ENCODE measurements at places on chromosomes 16 and 17.

GRCh38 chr16:81796583-81797346 lies 17.7 kb downstream of the PLCG2 start:
- no peak for DNase-seq

DNA sequence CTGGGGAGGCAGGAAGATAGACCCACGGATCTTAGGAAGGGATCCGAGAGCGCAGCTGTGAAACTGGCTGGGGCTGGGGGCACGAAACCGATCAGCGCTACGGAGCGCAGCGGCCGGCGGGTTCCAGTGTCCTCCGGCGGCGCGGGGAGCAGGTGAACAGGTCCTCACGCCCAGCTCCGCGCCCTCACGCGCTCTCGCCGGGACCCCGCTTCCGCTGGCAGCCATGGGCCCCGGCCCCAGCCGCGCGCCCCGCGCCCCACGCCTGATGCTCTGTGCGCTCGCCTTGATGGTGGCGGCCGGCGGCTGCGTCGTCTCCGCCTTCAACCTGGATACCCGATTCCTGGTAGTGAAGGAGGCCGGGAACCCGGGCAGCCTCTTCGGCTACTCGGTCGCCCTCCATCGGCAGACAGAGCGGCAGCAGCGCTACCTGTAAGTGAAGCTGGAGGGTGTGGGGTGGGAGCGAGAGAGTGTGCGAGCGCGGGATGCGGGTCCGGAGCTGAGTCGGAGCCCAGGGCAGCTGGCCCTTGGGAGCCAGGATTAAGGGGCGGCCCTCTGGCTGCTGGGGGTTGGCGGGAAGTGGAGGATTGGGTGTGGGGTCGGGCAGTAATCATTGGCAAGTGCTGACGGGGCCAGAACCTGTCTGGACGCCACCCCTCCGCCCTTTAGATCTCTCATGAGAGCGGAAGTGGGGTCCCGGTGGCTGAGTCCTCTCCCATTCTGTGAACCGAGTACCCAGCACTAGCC lies 479 bp downstream of the ITGA3 start:
- peak; percentile 79 for DNase-seq

DNA sequence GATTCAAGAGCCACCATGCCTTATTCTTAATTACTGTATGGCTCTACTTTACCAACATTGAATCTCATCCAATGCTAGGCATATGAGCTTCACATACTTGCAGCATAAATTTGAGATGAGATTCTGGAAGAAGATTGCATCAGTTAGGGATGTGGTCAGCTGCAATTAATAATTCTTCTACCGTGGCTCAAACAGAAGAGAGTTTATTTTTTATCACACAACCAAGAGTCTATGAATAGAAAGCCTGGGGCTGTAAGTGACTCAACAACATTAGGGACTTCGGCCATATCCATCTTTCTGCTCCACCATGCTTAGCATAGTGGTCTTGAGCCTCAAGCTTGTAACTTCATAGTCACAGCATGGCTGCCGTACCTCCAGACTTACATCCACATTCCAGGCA lies 179.4 kb upstream of the IRX6 start:
- DNase-seq, result no peak

DNA sequence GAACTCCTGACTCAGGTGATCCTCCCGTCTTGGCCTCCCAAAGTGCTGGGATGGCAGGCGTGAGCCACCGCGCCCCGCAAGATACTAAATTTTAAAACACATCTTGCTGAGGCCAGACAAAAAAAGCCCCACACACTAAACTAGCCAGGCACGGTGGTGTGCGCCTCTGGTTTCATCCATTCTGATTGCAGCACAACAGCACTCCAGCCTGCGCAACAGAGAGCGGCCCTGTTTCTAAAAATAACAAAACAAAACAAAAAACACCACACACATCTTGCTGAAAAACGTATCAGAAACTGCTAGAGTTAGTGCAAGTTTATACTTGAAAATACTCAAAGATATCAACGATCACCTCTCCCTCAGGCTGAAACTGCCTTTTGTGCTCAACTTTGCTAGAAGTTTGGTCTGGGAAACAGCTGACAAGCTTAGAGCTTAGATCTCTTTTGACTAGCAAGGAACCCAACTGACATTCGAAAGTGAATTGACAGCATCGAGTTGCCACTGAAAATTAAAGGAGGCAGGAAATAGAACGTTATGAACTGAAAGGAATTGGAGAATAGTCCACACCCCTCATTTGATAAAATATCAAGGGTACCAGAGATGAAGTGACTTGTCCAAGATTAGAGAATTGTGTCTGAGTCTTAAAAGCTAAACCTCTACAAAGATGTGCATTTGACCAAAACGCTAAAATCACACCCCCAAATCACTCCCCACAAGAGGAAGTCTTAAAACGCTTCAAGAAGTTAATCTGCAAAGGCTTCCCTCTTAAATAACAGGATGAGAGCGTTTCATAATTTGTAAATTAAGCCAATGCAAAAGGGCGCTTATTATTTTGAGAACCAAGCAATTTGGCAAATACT lies 908 bp downstream of the COG4 start:
- peak; percentile 13 for DNase-seq

DNA sequence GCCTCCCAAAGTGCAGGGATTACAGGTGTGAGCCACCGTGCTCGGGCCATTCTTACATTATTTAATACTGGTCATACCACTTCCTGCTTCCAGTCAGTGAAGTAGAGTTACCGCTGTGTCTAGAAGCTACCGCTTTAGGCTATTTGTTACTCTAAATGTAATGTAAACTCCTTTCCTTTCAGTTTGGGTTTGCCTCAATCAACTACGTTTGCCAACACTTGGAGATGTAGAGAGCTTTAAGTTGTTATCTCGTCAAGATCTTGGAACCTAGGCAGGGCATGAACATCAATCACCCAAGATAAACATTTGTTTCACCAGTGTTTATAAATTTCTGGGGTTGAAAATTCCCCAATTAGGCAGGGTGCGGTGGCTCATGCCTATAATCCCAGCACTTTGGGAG lies 275.9 kb downstream of the STX8 start:
- no peak for DNase-seq

GRCh38 chr16:29845656-29846055 lies 17.4 kb downstream of the CDIPT start:
- no peak for DNase-seq

DNA sequence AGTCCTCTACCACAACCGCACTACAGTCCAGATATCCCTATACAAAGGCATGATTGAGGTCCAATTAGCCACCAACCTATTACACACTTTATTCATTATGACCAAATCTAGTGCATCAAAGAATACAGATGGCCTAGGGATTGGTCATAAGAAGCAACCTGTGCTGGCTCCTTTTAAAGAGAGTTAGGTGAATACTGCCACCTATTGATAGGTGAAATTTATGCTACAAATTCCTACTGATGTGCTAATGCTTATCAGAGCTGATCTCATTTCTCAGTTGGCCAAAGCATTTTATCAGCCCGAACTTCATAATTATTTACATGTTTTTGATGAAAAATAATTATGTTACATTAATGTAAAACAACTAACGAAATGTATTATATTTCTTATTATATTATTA lies 166.3 kb downstream of the ANKFN1 start:
- DNase-seq, result peak; percentile 87

DNA sequence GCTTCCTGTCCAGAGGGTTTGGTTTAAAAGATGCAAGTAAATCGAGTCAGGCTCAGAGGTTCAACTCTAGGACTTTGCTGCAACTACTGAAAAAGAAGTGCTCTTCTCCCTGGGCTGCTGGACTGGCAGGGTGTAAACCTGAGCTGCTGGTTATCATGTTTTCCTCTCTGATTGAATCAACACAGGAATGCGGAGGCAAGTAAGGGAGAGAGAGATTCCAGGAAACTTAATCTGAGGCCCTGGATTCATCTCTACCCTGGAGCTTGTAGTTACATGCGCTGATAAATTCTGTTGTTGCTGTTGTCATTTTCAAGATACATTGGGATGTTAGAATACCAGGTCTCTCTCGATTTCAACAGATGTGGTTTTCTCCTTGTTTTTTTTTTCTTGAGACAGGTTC lies 8.2 kb upstream of the HS3ST3A1 start:
- no peak for DNase-seq

- peak; percentile 59 for DNase-seq
These were observed 134.2 kb downstream of the ABCC1 start for GRCh38 chr16:16083421-16084156.

- DNase-seq, result no peak
These were observed 86.1 kb upstream of the RBFOX1 start for GRCh38 chr16:7246578-7246977.

GRCh38 chr17:10610884-10611283 lies 46.2 kb downstream of the MYH3 start:
- no peak for DNase-seq

GRCh38 chr17:29791336-29792080 lies 138.5 kb downstream of the SSH2 start:
- no peak for DNase-seq

- no peak for DNase-seq
These were observed 39.0 kb downstream of the PRKCA start for GRCh38 chr17:66341462-66341861.

DNA sequence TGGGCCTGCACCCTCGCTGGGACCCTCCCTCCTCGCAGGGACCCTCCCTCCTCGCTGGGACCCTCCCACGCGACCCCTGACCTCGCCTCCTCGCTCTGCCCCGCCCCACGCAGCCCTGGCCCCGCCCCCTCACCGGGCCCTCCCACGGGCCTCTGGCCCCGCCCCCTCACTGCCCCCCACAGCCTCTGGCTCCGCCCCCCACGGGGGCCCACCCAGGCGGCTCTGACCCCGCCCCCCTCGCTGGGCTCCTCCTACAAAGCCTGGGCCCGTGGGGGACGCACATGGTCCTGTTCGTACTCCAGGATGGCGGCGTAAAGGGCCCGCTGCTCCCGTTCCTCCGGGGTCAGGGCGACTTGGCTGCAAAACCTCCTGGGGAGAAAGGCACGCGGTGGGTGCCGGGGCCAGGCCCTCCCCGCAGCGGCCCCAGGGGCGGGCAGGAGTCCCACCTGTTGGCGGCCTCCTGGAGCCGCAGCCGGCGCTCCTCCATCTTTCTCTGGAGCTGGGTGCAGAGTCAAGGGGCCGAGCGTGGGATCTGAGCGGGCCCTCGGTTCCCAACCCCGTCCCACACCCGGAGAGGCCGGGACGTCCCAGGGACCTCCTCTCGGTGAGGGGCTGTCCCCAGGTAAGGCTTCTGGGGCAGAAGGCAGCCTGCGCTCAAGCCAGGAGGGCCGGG lies 9.0 kb downstream of the VPS9D1 start:
- DNase-seq, result peak; percentile 78

- DNase-seq, result peak; percentile 43
These were observed 711 bp downstream of the ALYREF start for GRCh38 chr17:81890447-81891302.

DNA sequence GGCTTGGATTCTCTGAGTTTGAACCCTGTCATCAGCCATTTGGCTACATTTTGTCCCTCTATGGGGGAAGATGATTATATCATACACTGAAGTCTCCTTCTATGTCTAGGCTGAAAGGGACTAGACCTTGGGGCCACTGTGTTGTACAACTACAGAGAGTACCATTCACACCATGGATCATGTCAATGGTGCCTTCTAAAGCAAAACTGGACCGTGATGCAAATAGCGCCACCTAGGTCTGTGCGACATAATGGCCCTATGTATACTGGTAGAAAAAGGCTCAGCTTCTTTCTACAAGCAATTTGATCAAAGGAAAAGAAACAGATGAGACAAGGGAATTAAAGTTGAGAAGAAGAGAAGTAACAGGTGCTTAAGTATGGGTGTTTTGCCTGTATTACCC lies 100.7 kb downstream of the LYRM1 start:
- peak; percentile 49 for DNase-seq

DNA sequence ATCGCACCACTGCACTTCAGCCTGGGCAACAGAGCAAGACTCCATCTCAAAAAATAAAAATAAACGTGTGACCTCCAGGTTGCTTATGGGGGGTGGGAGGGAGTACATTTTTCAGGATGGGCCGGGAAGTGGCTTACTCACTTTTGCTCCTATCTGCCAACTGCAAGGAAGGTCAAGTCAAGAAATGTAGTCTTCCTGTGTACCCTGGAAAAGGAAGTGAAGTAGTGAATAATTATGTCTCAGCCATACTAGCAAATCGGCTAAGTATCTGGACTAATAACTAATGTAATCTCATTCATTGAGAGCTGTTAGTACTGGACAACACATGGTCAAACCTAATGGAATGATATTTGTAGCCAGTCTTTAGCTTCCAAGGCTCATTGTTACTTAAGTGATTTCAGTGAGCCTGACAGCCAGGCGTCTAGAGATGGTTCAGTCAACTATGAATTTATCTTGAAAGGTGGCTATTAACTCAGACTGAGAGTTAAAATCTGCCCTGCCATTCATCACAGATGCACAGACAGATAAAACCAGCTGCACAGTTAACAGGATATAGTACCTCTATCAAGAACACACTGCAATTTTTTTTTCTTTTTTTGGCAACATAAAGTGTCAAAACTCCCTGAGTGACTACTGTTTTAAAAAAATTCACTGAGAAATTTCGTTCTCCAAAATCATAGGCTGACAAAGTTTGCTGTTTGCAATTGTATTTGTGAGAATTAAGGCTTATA lies 3.7 kb upstream of the TACO1 start:
- no peak for DNase-seq

DNA sequence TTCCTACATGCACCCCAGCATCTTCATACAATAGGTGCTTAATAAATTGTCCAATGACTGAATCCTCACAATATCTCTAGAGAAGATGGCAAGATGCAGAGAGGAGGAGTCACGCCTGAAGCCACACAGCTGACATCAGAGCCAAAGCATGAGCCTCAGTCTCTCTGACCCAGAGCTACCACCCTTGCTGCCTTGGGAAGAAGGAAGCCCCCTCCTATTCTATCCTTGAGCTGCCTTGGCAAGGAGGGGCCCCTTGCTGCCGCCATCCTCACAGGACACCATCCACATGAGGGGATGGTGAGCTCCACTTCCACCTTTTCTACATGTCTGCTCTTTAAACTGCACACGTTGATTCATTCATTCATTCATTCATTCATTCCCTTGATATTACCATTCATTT lies 37.0 kb upstream of the C16orf78 start:
- DNase-seq, result no peak

GRCh38 chr17:74759243-74759801 lies 10.9 kb downstream of the NHERF1 start:
- no peak for DNase-seq

- DNase-seq, result no peak
These were observed 321.1 kb downstream of the HS3ST3B1 start for GRCh38 chr17:14621826-14622614.

- peak; percentile 50 for DNase-seq
These were observed 790 bp downstream of the NCBP3 start for GRCh38 chr17:3845291-3845620.

GRCh38 chr16:65919145-65919985 lies 447.1 kb upstream of the CDH5 start:
- DNase-seq, result no peak

- no peak for DNase-seq
These were observed 16.8 kb downstream of the LRRC75A start for GRCh38 chr17:16475179-16475704.

DNA sequence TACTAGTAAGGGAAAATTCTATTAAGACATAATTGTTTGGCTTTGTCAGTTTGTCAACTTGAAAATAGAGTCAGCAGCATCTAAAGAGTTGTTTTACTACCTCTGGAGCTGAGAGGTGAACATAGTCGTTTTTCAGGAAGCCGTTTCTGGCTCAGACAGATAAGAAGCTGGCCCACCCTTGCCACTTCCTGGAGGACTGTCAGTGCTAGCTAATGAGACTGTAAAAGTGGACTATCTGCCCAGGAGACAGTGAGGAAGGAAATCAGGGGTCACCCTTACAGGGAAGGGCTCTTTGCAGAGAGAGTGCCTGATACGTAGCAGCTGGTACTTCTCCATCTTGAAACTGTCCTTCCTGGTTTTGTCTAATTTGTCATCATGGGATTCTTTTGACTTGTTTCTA lies 328.7 kb downstream of the WWOX start:
- DNase-seq, result no peak

- no peak for DNase-seq
These were observed 11.3 kb downstream of the KATNIP start for GRCh38 chr16:27561216-27561615.

GRCh38 chr17:11736613-11737312 lies 138.5 kb downstream of the DNAH9 start:
- DNase-seq, result no peak
